ENCODE measurements at places on chromosomes 7 and 10.

- DNase-seq, result no peak
These were observed 23.9 kb downstream of the MACC1 start for GRCh38 chr7:20193242-20193777.

DNA sequence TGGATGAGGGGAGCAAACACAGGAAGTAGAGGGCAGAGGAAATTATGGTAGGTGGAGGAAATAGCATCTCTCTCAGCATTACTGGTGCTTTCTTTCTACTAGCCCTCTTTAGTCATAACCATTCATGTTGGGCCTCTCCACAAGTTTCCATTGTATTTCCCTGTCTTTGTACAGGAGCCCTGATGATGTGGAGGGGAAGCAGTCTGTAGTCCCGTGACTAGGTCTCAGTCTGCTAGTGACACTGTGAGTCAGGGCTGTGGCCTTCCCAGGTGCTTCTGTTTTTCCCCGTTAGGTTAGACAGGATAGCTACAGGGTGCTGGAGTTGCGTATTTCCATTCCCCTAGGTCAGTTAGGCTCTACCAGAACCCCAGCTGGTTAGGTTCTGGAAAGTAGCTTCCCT is 82.9 kb upstream of the NAMPT start:
- no peak for DNase-seq

GRCh38 chr7:157766098-157766497 is 429.3 kb downstream of the DNAJB6 start:
- DNase-seq, result no peak

GRCh38 chr10:78972947-78973900 is 95.5 kb upstream of the ZMIZ1 start:
- DNase-seq, result peak; percentile 81

- no peak for DNase-seq
These were observed 11.8 kb downstream of the COG5 start for GRCh38 chr7:107551936-107552335.

DNA sequence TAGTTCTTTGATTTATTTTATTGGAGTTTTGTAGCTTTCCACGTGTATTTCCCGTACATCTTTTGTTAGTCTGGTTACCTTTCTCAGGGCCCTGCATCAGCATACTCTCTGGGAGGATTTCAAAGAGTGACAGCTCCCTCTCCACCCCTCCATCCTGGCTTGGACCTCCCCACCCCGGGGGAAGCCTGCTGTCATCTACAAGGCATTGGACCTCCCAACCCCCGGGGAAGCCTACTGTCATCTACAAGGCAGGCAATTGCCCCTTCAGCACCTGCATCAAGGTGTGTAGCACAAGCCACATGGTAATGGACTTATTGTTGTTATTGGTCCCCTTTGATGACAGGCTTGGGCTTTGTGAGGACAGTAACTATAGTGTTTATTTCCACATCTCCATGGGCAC is 390.1 kb downstream of the TCERG1L start:
- DNase-seq, result no peak

- DNase-seq, result no peak
These were observed 500.2 kb upstream of the GALNT17 start for GRCh38 chr7:70631718-70632117.

GRCh38 chr10:97229322-97230015 is 43.7 kb upstream of the SLIT1 start:
- no peak for DNase-seq

DNA sequence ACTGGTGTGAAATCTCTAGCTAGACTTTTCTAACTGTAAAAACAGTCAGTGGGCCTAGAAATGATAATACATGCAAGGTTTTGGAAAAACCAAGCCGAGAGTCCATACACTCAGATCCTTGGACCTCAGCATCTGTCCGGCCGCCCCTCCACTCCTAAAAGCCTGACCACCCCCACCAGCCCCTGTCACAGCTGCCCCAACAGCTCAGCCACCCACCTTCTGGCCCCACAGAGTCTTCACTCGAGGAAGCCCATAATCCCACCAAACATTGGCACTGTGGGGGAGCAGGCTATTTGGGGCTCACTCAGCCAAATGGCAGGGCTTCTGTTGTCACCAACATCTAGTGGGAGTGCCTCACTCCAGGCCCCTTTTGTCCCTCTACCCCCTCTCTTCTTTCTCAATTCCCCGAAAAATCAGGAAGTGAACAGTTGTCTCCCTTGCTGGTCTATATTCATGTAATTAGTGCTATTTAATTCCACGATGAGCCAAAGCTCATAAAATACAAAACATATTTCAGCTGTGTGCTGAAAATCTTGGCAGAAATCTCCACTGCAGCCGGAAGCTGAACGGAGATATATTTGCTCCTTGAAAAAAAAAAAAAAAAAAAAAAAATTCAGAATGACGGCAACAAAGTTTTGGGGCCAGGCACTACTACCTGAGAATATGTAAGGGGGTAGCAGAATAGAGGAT is 55.5 kb downstream of the PLXNA4 start:
- DNase-seq, result no peak

DNA sequence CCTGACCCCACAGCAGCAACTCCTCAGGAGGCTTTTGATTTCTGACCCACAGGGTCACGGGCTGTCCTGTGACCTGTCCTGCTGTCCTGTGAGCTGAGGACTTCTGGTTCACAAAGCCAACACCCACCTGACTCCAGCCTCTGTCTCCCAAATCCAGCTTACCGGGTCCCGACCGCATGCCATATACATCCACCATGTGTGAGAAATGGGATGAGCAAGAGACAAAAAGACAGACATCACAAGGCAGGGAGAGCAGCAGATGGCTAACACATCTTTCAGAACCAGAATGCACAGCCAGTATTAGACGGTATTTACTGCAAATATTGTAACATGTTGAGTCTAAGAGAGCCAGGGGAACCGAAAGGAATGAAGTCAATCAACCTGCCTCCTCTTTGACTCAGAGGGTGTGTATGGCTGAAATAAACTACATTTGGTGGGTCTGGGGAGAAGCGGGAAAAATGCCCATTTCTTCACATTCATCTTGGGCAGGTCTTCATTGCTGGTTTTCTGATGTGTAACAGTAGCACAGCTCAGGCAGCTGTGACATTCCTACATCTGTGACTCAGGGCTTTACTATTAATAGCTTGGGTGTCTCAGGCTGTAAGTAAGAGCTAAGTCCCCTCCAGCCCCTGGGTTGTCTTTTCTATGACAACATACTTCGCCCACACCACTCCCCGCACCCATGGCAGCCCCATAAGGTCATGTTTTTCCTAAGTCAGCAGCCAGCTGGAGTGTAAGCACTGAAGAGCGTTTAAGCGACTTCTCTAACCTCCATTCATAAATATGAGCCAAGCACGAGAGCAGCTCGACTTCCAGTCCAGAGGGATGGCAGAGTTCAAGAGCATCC is 25.0 kb downstream of the ABLIM1 start:
- DNase-seq, result no peak

- DNase-seq, result no peak
These were observed 510.6 kb upstream of the CNTNAP2 start for GRCh38 chr7:145605963-145606362.

GRCh38 chr10:121154846-121155245 is 303.7 kb downstream of the WDR11 start:
- no peak for DNase-seq

Measured in NCI-H2081 (cell line).